ENCODE measurements at places on chromosomes 3 and 15.

- no peak for DNase-seq
Measured at GRCh38 chr15:89127054-89127702, 38.9 kb downstream of the ABHD2 start.

DNA sequence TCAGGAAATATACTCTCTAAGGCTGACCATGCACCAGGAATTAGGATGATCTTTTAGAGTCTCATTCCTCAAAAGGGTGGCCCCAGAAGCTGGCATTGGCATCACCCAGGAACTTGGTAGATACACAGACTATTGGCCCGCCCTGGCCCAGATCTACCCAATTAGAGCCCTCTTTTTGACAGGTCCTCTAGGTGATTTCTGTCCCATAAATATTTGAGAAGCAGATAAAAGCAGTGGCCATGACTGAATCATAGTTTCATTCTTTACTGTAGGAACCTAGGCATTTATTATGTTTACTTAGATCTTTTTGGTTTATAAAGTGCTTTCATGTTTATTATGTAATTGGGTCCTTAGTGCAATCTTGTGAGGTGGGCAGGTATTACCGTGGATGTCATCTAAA is 7.6 kb downstream of the TLNRD1 start:
- no peak for DNase-seq

DNA sequence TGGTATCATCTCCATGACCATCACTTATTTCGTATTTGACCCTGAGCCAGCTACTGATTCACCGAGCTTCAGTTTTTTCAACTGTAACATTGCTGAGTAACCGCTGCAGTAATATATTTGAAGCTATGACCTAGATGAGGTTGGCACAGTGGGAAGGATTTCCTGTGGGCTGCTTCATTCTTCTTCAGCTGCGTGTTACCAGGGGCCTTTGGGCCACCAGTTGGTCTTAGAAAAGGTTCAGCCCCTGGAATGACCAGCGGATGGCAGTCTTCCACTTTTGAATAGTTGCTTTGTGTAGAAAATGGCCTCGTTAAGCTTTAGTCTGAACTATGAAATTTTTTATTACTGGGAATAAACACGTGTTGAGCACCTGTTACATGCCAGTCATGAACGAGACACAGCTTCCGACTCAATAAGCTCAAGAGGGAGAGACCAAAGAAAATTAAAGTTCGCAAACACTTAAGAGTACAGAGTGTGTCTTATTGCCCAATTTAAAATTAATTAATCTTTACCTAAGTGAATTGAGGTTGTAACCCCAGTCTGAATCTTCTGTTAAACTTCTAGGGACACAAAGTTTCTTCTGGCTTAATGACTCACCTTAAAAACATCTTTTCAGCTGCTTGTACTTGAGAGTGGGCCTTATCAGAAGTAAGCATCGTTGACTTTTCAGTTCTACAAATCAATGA is 57.6 kb upstream of the NR2E3 start:
- no peak for DNase-seq

GRCh38 chr3:177419904-177420601 is 222.8 kb upstream of the TBL1XR1 start:
- no peak for DNase-seq

GRCh38 chr15:78565951-78566774 is 843 bp downstream of the CHRNA5 start:
- DNase-seq: no peak

Measured in T-helper 9 cell (primary cell).